ENCODE measurements at places on chromosomes 5 and 9. TPM values are rescaled to one million over a fixed set of nuclear protein-coding genes. Genes with fewer than 3 reads are reported as not detected.

The TRUB2 gene
- 13.8 TPM for total RNA-seq

The PFN3 gene
- not detected for total RNA-seq

The TNFSF8 gene
- not detected for total RNA-seq

The OXCT1 gene
- total RNA-seq, result 15.3 TPM

The ENC1 gene
- 46.6 TPM for total RNA-seq

The EGFLAM gene
- total RNA-seq, result 1.1 TPM

The PTPN3 gene
- 5.9 TPM for total RNA-seq

The SLC36A3 gene
- total RNA-seq, result not detected

The RLN2 gene
- total RNA-seq, result not detected

The SPRY4 gene
- total RNA-seq, result 3.9 TPM

The PDLIM7 gene
- 138 TPM for total RNA-seq

The MRPS30 gene
- total RNA-seq, result 57.9 TPM

The FAM114A2 gene
- total RNA-seq, result 28.9 TPM
